Stimulated activated CD8-positive, alpha-beta memory T cell treated with anti-CD3 and anti-CD28 coated beads, Interleukin-12 subunit alpha, Interleukin-12 subunit beta, amount 100 ng/mL, for 1 hour (primary cell): ENCODE measurements at places on chromosomes 16 and 17.

DNA sequence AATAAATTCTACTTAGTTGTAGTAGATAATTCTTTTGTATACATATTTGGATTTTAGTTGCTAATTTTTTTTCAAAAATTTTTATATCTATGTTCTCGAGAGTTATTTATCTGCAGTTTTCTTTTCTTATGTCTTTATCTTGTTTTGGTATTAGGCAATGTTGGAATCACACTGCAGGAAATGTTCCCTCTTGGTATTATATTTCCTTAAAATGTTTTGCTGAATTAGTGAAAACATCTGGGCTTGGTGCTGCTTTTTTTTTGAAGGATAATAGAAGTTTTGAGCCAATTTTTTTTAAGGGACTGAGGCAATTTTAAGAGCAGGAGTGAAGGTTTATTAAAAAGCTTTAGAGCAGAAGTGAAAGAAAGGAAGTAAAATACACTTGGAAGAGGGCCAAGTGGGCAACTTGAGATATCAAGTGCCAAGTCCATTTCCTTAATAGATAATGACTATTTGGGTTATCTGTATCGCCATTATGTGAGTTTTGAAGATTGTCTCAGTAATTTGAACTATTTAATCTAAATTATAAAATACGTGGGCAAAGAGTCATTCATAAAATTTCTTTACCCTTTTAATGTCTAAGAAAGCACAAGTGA is 1390.1 kb upstream of the CDH8 start:
- no peak for DNase-seq

DNA sequence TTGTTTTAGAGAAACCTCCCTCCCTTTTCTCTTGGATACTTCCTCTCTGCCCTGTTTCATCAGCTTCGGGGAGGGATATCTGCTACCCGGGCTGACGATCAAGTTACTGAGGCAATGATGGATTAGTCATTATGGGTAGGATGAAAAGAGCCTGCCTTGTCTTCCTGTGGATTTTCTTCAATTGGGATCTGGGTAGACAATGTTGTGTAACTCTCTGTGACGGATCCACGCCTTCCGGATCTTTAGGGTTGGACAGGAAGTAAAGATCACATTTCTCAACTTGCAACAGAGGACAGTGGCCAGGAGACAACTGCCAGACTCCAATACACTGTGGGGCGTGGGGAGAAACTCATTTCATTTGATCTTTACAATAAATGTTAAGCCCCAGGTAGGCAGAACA is 11.3 kb upstream of the CHST6 start:
- no peak for DNase-seq

- DNase-seq = no peak
Measured at GRCh38 chr17:79977161-79977631, 58.5 kb downstream of the TBC1D16 start.

- no peak for DNase-seq
Measured at GRCh38 chr16:81061871-81062608, 15.0 kb downstream of the C16orf46 start.

GRCh38 chr16:64151990-64152767 is 969.7 kb downstream of the CDH11 start:
- no peak for DNase-seq
